Stimulated activated CD8-positive, alpha-beta memory T cell treated with anti-CD3 and anti-CD28 coated beads, Interleukin-2, amount 100 ng/mL, for 1 hour (primary cell): ENCODE measurements at places on chromosomes 6 and 20.
A peak's percentile ranks its signal among the peaks of the same experiment; 100 is the strongest.

GRCh38 chr20:47181056-47181862, 175.2 kb downstream of the ZMYND8 start:
- DNase-seq: no peak

GRCh38 chr20:52081066-52081465, 110.5 kb downstream of the ZFP64 start:
- DNase-seq: no peak

DNA sequence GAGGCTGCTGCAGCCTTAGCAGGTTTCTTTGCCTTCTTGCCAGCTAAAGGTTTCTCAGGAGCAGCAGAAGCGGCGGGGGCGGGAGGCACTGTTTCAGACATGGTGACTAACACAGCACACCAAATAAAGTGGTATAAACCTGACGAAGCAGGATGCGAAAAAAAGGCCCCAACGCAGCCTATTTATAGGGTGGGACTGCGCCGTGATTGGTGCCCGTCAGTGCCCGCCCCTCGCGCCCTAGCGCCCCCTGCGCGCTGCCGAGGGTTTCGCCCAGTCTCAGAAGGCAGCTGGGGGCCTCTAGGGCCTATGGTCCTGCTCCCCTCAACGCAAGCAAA, 55.0 kb downstream of the TRIM38 start:
- no peak for DNase-seq

GRCh38 chr20:9510911-9511310, 3.5 kb upstream of the LAMP5 start:
- no peak for DNase-seq

DNA sequence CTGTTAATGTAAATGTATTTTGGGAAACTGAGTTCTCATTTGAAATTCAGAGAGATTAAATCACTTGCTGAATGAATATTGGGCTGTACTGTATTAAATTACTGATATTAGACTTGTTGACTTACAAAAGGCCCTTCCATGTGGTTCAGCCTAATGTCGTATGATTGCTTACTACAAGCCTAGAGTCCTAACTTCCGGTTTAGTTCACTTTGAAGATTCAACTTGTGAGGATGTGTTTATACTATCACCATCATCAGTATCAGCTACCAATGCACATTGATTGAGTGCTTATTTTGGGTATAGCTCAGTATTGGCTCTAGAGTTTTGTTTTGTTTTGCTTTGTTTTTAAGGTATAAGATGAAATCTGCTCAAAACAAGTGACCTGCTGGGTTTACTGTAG, 48.3 kb downstream of the FAM217A start:
- DNase-seq: no peak

- no peak for DNase-seq
These were observed 371.9 kb downstream of the ZFAND3 start for GRCh38 chr6:38191418-38191817.

GRCh38 chr20:49186535-49187329, 1.4 kb downstream of the STAU1 start:
- peak; percentile 44 for DNase-seq

DNA sequence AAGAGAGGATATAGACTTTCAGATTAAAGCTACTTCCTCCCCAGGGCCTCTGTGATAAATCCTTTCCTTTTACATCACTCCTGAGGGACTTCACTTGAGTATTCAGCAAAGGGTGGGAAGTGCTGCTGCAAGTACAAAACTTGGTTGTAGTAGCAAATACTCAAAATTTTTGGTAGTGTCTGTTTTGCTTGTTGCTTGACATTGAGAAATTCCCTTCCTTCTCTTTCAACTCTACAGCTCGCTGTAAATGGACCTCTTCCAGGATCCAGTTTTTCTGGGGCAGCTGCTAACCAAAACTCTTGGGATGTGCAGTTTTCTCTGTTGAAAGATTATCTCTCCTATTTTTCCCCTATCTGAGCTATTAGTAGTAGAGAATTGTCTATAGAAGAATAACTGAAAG, 472.0 kb downstream of the CD109 start:
- no peak for DNase-seq

DNA sequence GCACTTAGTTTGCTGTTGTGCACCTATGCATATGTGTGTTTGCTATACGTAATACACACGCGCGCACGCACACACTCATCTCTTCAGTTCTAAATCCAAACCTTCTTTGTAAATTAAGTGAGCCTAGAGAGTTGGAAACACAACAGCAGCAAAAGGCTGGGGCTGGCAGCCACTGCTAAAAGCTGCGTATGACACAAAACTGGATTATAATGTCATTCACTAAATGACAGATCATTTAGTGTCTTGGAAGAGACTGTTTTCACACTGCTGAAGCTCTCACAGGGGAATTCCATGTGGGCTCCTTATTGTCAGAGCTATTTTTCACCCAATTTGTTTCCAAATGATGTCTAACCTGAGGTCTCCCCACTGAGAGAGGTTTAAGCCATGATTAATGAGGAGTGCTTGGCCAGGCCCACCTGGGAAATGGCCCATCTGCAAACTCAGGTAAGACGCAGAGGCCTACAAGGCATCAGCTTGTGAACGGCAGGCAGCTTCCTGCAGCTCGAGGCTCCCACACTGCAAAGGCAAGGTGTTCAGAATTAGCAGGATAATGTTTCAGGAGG, 94.2 kb downstream of the OLIG3 start:
- no peak for DNase-seq

GRCh38 chr20:57888591-57888990, 178.8 kb upstream of the PMEPA1 start:
- DNase-seq: no peak

GRCh38 chr20:23180451-23180921, 94.4 kb upstream of the CD93 start:
- DNase-seq: no peak

GRCh38 chr20:39839399-39840119, 849.5 kb downstream of the MAFB start:
- no peak for DNase-seq

GRCh38 chr6:35757456-35758123, 18.8 kb upstream of the CLPSL2 start:
- no peak for DNase-seq

DNA sequence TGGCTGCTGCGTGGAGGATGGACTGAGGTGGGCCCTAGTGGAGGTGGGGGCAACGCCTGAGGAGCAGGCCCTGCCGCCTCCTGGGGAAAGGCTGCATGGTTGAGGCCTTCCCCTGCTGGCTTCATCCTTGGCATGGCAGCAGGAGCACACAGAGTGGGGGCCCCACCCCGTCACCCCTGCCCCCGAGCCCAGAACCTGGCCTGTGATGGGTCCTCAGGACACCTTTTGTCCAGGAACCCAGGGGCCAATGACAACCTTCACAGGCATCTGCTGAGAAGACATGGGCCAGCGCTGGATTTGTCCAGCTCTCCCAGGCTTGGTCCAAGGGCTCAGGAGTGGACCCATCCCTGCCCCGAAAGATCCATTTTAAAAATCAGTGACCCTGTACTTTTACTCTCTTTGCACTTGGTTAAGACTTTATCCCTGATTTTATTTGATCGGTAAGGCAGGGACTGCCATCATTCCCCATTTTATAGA, 575 bp upstream of the SLC17A9 start:
- DNase-seq: no peak

- no peak for DNase-seq
These were observed 75.3 kb upstream of the MRAP2 start for GRCh38 chr6:83958241-83958685.

- no peak for DNase-seq
These were observed 52.8 kb downstream of the MAP3K4 start for GRCh38 chr6:161044335-161044734.
